ENCODE measurements at places on chromosomes 16 and 17. TPM values are rescaled to one million over a fixed set of nuclear protein-coding genes. Genes with fewer than 3 reads are reported as not detected.
A peak's percentile ranks its signal among the peaks of the same experiment; 100 is the strongest.

DNA sequence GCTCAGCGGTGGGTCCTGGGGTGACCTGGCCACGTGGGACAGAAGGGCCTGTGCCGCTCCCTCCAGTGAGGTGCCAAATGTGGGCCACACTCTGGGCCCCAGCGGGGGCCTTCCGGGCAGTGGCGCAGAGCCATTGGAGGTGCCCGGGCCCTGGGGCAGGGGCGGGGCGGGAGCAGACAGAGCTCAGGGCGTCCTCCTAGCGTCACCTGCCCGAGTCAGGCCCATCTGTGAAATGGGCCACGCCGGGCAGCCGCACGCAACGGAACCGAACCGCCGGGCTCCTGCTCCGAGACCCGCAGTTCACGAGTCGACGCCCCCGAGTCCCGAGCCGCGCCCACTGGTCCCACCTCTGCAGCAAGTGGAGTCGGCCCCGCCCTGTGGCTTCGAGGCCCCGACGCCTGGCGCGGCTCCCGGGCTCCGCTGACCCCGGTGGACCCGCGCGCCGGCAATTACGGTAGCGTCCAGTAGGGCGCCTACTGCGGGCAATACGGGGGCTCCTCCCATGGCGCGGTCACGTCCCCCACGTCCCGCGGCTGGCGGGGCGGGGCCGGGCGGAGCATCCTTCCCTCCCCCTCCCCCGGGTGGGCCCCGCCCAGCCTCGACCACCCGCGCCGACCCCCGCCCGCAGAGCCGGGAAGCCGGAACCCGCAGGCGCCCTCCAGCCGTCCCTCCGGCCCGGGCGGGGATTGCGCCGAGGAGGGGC is 1.9 kb downstream of the SLC16A3 start:
- peak; percentile 95 for DNase-seq

GRCh38 chr16:19003935-19004334 is 20.2 kb downstream of the TMC7 start:
- no peak for DNase-seq

- peak; percentile 80 for DNase-seq
Measured at GRCh38 chr16:90019543-90020259, 445 bp upstream of the DBNDD1 start.

DNA sequence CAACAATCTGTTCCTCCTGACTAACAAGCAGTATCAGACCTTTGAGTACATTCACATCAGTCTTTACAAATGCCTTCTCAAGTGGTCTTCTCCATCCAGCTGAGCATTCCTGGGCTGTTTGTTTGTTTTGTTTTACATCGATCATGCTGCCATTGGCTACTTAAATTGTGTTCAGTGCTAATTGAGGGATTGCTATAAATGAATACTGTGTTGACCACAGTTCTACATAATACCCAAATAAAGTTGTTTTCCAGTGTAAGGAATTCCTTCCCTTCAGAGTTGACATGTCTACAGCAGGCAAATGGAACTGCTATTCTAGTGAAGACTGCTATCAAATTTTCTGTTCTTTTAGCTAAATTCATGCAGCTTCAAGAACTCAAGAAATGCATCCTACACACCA is 3.2 kb downstream of the CDH8 start:
- DNase-seq, result no peak

DNA sequence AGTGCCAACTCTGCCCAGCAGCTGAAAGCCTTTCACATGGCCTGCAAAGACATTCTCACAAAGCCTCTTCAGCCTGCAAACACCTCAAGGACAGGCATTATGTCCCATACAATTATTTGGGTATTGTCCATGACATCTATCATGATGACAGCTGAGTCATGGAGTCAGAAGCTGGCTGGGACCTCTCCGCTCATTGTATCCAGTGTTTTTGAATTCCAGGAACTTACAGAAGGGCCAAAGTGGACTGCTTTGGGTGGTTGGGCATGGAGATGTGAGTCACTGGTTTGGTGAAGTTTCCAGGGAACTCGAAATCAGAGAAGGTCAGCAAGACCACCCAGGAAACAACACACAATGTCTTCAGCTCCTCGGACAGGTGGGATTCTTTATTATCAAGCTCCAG is 188.6 kb upstream of the CCL2 start:
- no peak for DNase-seq

CCL18 gene
- not detected for total RNA-seq

DNA sequence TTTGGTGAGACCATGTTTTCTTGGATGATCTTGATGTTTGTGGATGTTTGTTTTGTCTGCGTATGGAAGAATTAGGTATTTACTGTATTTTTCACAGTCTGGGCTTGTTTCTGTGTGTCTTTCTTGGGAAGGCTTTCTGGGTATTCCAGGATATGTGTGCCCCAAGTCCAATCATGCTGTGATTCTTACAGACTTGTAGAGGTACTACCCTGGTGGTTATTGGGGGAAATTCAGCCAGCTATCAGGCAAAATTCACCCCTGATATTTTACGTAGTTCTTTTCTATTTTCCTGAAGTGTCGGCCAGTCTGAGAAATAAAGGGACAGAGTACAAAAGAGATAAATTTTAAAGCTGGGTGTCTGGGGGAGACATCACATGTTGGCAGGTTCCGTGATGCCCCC is 33.4 kb upstream of the ARL4D start:
- peak; percentile 12 for DNase-seq

- no peak for DNase-seq
Measured at GRCh38 chr17:33777674-33778073, 477.4 kb upstream of the CCL2 start.

DNA sequence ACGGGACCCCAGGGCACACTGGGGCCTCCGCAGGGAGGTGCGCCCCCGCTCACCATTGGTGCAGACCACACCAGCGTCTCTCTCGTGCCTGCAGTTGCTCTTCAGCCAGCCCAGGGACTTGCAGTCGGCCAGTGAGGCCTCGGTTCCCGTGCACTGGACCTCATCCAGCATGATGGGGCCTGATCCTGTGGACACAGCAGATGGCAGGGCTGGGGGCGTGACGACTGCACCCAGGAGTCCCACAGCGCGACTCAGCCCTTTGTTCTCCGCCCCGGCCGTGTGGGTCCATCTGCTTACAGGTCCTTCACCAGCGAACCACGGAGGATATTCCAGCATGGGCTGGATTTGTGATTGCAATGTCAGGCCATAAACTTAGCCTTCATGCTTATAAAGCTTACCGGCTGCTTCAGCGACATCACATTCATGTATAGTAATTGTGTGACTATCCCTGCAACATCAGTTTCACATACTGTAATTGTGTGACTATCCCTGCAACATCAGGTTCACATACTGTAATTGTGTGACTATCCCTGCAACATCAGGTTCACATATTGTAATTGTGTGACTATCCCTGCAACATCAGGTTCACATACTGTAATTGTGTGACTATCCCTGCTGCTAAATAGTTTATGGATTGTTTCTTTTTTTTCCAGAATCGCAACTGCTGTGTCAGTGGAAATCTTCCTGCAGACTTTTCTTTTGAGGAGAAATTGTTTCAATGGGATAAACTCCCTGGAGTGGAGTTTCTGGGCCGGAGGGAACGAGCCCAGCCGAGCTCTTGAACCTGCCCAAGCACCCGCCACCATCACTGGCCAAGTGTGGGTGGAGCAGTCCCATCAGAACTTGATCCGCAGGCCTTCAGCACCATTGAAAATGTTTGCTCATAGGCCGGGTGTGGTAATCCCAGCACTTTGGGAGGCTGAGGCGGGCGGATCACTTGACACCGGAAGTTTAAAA is 4.8 kb downstream of the LGALS3BP start:
- peak; percentile 92 for DNase-seq

SLC5A11 gene
- not detected for total RNA-seq

Data from GM23248 (cell line).